ENCODE measurements at places on chromosomes 4 and X.

- DNase-seq: no peak
Observed at GRCh38 chr4:51842167-51842553, 793 bp upstream of the DCUN1D4 start.

GRCh38 chrX:117895418-117895817 lies 221.2 kb downstream of the KLHL13 start:
- DNase-seq: no peak

DNA sequence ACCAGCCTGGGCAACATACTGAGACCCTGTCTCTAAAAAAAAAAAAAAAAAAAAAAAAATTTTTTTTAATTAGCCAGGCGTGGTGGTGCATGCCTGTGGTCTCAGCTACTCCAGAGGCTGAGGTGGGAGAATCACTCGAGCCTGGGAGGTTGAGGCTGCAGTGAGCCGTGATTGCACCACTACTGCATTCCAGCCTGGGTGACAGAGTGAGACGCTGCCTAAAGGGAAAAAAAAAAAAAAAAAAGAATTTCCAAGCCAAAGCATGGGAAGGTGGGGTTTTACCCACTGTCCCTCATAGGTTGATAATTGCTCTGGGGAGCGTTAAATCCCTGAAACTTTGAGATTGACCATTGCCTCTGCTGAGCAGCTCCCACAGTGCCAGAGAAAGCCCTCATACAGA lies 427.5 kb downstream of the BCOR start:
- DNase-seq: peak; percentile 79

- peak; percentile 69 for DNase-seq
Observed at GRCh38 chrX:8067754-8068462, 103.2 kb downstream of the VCX2 start.

DNA sequence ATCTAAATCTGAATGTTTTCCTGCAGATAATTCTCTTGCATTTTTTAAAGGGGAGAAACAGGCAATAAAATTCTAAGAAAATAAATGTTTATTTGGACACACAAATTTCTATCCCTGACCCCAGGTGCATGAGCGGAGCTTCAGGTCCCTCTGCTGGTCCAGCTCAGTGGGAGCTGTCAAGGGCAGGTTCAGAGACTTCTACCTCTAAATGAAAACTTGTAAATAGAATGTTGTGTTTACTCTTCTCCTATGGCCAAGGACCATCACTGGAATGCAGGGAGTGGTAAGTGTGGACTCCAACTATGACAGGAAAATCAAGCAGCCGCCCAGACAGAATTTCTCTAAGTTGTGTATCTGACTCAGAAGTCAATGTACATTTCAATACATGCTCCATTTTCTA lies 148.6 kb upstream of the TTC29 start:
- DNase-seq: no peak

DNA sequence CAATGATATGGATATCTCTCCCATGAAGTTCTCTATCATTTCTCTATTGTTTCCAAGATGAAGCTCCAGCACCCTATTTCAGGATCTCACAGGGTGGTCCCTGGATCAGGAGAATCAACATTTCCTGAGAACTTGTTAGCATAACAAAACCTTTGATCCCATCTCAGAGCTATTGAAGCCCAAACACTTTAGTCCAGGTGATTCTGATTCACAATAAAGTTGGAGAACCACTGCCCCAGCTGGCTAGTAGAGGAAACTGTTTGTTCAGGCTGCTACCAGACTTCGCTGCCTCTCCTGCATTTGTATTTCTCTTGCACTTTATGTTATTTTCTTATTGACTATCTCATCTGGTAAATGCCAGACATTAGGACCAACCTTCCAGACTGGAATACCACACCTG lies 65.4 kb downstream of the CEP44 start:
- no peak for DNase-seq

DNA sequence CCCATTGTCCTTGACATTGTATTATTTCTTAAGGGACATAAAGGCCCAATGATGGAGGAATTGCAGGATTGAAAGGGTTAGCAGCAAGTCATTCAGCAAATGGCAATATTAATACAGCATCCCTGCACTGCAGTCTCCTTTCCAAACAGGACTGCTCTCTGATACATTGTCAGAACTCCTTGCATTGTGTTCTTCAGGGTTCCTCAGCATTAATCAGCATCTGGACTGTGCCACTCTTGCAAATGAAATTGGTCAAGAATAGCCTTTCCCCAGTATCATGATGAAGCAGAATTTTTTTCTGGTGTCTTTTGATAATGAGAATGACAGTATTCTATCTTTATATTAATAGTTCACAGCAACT lies 272.6 kb upstream of the HAND2 start:
- DNase-seq: no peak

DNA sequence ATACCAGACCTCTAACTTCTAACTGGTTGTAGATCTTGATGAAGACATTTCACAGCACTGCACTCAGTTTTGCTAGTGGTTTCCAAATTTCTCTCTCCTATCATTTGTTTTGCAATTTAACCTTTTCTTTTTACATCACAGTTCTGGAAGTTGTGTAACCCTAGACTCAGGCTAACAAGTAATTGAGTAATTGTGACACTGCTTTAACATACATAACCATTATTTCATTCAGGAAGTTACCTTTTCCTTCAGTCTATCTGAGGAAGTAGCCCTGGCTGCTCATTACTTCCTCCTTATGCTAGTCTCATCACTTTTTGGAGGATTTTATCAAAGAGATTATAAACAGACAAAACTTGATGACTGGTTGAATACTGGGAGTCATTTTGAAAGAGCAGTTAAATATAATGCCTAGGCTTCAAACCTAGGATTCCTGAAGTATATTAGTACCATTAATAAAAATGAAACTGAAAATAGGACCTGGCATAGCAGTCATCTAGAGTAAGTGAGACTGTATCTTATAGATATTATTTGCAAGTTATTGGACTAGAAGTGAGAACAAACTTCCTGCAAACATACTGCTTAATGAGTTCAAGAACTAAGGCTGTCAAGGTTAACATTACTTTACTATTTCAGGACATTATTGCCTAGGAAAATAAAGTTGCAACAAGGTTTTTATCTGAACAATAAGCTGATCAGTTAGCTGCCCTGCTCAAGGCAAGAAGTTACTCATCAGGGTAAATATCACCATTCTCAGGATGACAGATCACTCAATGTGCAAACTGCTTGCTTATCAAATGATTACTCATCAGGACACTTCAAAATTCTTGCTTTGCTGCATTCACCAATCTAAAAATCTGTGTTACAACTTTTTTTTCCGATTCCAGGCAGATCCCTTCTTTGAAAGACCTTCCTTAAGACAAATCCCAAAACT lies 25.6 kb upstream of the TEX13C start:
- peak; percentile 12 for DNase-seq

DNA sequence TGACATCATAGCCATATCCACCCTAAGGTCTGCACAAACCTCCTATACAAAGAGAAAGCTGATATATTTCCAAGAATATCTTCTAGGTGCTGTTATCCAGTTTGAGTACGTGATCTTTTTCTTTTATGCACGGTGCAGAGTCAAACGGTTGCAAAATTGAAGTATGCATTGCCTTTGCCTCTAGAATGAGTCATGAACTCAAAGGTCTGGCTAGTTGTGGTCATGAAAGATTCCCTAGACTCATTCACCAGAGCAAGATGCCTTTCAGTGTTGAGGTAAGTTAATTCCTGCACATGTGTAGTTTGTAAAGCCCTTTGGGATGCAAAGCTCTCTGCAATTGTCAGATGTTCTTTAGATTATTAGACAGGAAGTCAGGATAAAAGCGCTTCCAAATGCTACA lies 704.4 kb downstream of the PCDH19 start:
- peak; percentile 31 for DNase-seq

GRCh38 chr4:16129336-16129735 lies 45.5 kb upstream of the PROM1 start:
- no peak for DNase-seq

- DNase-seq: peak; percentile 90
Observed at GRCh38 chrX:150094996-150095395, 156.7 kb upstream of the EOLA2 start.

DNA sequence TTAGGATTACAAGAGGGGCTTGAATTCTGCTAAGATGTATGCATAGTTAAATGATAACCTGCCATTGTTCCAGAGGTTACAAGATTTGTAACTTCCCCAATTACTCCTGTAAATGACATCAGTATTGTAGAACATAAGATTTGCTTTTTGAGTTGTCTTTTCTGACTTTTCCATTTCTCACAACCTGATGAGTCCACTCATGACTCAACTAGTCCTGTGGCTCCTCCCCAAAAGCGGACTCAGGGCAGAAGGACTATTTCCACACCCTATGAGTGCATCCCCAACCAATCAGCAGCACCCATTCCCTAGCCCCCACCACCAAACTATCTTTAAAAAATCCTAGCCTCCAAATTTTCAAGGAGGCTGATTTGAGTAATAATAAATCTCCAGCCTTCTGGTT lies 54.7 kb downstream of the HOPX start:
- DNase-seq: no peak

GRCh38 chrX:36684053-36684452 lies 324.1 kb upstream of the FAM47C start:
- DNase-seq: no peak

- no peak for DNase-seq
Observed at GRCh38 chrX:155877288-155877687, 3.9 kb upstream of the VAMP7 start.

GRCh38 chr4:97589481-97590196 lies 553.6 kb downstream of the STPG2 start:
- DNase-seq: no peak

DNA sequence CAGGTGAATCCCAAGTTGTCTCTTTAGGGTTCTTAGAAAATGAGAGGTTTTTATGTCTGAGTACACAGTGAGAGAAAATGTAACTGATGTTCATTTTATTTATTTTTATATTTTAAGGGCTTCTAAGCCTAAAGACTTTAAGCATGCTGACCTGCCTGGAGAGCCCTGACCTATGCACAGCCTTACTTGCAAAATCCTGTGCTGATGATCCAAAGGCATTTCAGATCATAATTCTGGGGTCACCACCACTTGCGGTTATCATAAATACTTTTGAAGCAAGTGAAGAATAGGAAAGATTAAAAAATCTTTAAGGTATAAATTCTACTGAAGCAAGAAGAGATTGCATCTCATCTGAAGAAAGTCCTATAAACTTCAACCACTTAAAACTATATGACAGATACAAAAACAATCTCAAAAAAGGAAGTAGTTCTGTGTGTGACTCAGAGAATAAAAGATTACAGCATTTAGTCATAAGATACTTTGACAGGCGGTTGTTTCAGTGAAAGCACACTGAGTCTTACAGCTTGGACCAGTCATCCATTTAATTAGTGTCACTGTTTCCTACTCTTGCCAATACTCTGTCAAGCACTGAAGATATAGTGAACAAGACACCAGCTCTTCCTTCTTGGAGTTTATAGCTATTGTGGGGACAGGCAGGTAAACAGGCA lies 245.2 kb upstream of the DIPK2B start:
- peak; percentile 89 for DNase-seq

- no peak for DNase-seq
Observed at GRCh38 chr4:48067536-48067935, 51.0 kb downstream of the NIPAL1 start.

- no peak for DNase-seq
Observed at GRCh38 chr4:6938237-6938636, 28.6 kb downstream of the TBC1D14 start.

DNA sequence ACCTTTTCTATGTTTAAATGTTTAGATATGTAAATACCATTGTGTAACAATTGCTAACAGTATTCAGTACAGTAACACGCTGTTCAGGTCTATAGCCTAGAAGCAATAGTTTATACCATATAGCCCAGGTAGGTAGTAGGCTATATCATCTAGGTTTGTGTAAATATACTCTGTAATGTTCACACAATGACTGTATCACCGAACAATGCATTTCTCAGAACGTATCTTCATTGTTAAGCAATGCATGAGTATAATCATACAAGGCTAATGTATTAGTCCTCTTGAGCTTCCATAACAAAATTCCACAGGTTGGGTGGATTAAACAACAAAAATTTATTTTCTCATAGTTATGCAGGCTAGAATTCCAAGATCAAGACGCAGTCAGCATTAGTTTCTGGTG lies 22.7 kb downstream of the ARMCX4 start:
- DNase-seq: no peak

GRCh38 chr4:141020801-141021261 lies 112.4 kb downstream of the RNF150 start:
- DNase-seq: peak; percentile 85

- DNase-seq: no peak
Observed at GRCh38 chrX:138411048-138411447, 300.5 kb downstream of the FGF13 start.

DNA sequence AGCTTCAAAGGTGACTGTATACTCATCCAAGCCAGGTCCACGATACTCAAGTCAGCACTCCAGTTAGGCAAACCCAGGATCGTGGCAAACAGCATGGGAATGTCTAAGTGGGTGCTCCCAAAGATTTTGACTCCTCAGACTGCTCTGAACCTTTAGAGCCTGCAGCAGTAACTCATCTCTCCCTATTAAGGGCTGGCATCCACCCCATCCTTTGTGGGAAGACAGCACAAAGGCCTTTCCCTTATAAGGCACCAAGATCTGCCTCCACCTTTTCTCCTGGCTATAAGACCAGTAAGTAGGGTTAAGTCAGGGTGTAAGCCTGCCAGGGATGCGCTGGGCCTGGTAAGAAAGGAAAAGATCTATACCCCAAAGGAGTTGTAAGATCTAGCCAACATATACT lies 23.6 kb upstream of the SLC25A43 start:
- DNase-seq: peak; percentile 57

DNA sequence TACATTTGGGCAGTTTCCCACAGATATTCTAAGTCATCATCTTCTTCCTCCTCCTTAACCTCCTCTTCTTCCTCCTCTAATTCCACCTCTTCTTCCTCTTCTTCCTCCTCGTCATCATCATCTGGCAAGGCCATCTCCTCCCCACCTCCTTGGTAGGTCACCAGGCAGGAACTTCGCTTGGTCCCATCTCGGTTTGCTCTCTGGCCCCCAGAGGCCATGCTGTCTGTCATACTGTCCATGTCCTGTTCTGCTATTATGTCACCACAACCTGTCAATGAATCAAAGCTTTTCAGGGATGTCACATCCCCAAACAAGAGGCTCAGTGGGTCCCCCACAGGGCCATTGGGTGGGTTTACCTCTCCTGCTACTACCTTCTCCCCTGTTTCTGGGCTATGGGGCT lies 13.5 kb downstream of the AMER1 start:
- no peak for DNase-seq
